Right ventricle myocardium superior (tissue), 1 donor: ENCODE measurements at places on chromosomes 7 and 10. TPM values are rescaled to one million over a fixed set of nuclear protein-coding genes. Genes with fewer than 3 reads are reported as not detected.
A peak's percentile ranks its signal among the peaks of the same experiment; 100 is the strongest.

The NKX1-2 gene
- not detected for total RNA-seq

DNA sequence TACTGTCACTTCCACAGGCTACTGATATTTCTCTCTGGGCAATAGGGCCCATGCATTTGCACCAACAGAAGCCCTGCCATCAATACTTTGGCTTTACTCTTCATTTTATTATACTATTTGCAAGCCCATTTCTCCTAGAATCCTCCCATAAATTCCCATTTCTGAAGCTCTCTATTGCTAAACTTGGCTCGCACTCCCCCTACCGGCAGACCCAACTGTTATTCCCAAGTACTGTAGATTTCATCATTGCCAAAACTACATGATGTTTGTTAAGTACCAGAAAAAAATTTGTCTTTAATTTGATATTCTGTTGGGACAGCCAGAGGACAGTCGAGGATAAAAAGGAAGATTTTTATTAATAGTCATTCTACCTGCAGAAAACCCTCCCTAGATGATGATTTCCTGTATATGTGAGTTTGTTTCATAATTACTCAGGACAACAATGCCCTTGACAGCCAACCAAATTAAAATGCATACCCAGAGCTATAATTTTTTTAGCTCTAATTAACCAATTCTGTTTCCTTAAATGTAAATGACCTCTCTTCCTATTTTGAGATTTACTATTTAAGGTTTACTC lies 298.6 kb downstream of the REEP3 start:
- DNase-seq = peak; percentile 81

DNA sequence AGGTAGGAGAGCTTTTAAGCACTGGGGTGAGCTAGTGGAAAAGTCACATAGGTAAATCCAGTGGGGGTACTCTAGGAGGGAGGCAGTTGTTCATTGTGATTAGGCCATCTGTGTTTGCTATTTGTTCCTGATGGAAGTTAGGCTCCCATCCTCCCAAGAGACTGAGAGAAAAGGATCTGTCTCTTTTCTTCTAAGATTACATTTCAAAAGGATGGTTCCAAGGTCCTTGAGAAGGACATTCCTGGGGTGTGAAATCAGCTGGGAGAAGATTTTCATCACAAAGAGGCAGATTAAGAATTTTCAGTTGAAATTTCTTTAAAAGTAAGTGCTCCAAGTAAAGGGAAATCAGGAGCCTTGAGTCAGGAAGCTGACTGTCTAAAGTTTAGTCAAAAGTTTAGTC lies 210.8 kb upstream of the CSTF2T start:
- DNase-seq = no peak

GRCh38 chr7:133675510-133676218 lies 422.8 kb downstream of the EXOC4 start:
- DNase-seq = no peak

- DNase-seq = no peak
Observed at GRCh38 chr10:34151481-34151880, 663.6 kb downstream of the PARD3 start.

GRCh38 chr10:47030191-47030703 lies 119.0 kb downstream of the PTPN20 start:
- DNase-seq = peak; percentile 31

- no peak for DNase-seq
Observed at GRCh38 chr10:121313119-121313875, 284.9 kb downstream of the FGFR2 start.

DNA sequence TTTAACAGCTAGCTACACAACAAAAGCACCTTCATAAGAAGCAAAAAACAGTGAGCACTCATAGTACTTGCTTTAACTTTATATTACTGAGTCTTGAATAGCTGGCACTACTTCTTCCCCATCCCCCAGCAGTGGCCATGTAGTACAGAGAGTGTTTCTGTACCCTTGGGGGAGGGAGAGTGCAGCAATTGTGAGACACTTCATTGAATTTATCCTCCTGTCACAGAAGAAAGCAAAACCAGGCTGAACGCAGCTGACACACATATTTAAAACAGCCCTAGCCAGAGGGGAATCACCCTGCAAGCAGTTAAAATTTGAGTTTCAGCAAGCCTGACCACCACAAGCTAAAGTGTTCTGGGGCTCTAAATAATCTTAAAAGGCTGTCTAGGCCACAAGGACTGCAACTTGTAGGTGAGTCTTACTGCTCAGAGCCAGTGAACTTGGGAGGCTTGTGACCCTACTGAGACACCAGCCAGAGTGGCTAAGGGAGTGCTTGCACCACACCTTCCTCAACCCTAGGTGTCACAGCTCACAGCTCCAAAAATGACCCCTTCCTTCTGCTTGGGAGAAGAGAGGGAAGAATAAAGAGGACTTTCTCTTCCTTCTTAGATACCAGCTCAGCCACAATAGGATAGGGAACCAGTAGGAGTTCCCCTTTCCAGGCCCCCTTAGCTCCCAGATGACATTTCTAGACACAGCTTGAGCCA lies 97.7 kb upstream of the MEOX2 start:
- DNase-seq = no peak

GRCh38 chr10:1212571-1213141 lies 156.5 kb downstream of the WDR37 start:
- no peak for DNase-seq

DNA sequence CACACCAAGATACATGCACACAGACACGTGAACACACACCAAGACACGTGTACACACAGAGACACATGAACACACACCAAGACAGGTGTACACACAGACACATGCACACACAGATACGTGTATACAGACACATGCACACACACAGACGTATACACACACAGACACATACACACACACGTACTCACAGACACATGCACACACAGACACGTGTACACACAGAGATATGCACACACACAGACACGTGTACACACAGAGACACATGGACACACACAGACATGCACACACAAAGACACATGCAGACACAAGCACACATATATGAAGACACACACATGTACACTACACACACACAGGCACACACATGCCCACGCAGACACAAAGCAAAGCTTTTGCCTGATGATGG lies 134.6 kb downstream of the TCERG1L start:
- no peak for DNase-seq

GRCh38 chr7:137408126-137408525 lies 64.6 kb upstream of the PTN start:
- DNase-seq = no peak

DNA sequence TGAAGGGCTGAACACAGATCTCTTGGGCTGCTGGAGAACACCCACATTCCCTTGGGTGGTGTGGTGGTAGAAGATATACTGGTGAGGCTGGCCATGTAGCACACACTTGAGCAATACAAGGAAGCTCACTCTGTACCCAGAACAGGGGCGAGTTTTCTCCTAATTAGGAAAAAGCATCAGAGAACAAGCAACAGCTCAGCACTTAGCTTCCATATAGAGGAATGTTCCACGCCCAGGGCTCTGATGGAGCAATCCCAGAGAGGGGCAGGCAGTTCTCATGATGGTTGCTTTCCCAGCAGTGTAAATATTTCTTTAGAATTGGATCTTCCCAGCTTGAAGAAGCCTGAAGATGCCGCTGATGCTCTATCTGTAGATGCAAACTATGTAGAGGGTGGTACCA lies 21.0 kb upstream of the PNLIP start:
- DNase-seq = no peak

The VOPP1 gene
- 21.8 TPM for total RNA-seq

- no peak for DNase-seq
Observed at GRCh38 chr7:91085175-91085574, 179.1 kb upstream of the FZD1 start.

- DNase-seq = no peak
Observed at GRCh38 chr10:97589479-97589878, at the start of gene C10orf62. Gene C10orf62 (plus strand): TSS chr10:97589721. CDS start chr10:97589898, 177 bp downstream.

The ZNF107 gene
- 0.94 TPM for total RNA-seq

The AKR1B15 gene
- not detected for total RNA-seq

The CDC123 gene
- 49.5 TPM for total RNA-seq

GRCh38 chr7:158255156-158255555 lies 332.5 kb downstream of the PTPRN2 start:
- no peak for DNase-seq

DNA sequence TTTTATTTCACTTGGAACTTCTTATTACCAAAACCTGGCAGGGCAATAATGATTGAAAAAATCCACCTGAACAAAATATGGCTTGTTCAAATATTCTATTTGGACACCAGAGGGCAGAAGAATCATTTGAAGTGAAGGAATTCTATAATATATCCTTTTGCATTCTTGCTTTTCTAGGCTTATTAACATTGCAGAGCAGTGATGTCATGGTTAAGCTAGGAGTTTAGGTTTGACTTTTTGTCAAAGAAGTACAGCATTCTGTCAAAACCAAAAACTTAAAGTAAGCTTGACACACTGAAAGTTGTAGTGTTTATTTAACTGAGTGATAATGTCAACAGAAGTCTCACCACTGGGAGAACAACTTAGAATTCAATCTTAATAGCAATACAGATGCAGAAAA lies 156.0 kb downstream of the SEMA3D start:
- DNase-seq = no peak

The ANKRD1 gene
- total RNA-seq = 1,733 TPM

- no peak for DNase-seq
Observed at GRCh38 chr10:131980761-131981428, 828 bp downstream of the BNIP3 start.

- DNase-seq = peak; percentile 72
Observed at GRCh38 chr7:35424869-35425495, 171.1 kb upstream of the TBX20 start.

GRCh38 chr10:96439725-96440124 lies 74.0 kb downstream of the TLL2 start:
- DNase-seq = no peak

GRCh38 chr7:158389514-158390425 lies 197.9 kb downstream of the PTPRN2 start:
- no peak for DNase-seq

DNA sequence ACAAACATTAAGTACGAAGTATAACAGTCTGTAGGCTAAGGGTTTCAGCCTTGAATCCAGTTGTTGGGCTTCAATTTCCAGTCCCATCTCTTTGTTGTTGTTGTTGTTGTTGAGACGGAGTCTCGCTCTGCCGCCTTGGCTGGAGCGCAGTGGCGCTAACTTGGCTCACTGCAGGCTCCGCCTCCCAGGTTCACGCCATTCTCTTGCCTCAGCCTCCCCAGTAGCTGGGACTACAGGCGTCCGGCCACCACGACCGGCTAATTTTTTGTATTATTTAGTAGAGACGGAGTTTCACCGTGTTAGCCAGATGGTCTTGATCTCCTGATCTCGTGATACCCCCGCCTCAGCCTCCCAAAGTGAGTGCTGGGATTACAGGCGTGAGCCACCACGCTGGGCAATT lies 464.9 kb downstream of the ANKRD7 start:
- no peak for DNase-seq

The MOGAT3 gene
- total RNA-seq = not detected

- peak; percentile 66 for DNase-seq
Observed at GRCh38 chr10:5583525-5584175, 58.9 kb downstream of the CALML3 start.

DNA sequence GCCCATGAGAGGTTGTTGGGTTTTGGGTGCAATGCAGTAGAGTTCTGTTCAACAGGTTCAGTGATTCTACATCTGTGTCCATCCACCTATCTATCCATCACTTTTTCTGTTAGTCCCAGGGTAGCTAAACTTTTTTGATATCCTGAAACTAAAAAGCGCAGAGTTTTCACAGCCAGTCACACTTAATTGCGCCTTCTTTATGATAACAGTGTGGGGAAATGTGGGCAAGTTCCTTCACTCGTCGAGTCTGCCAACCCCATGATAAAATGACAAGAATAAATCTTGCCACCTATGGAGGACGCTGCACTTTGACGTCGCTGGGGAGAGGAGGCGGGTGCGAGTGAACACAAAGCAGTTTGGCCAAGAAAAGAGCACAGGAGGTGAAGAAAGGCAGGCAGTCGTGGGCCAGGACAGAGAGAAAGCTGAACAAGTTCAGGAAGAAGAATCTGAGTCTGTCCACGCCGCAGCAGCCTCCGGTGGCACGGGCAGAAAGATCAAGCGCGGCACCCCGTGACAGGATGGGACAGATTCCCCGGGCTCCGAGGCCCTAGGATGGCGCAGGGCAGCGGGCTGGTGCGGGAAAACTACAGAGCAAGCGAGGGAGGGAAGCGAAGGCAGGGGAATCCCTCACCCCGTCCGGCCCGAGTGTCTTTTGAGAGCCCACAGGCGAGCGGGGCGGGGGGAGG lies 9.2 kb downstream of the SP8 start:
- no peak for DNase-seq

GRCh38 chr10:83943049-83943448 lies 196.3 kb upstream of the GHITM start:
- DNase-seq = no peak

- peak; percentile 48 for DNase-seq
Observed at GRCh38 chr7:85103357-85103756, 83.5 kb downstream of the SEMA3D start.

The ANKRD61 gene
- not detected for total RNA-seq

DNA sequence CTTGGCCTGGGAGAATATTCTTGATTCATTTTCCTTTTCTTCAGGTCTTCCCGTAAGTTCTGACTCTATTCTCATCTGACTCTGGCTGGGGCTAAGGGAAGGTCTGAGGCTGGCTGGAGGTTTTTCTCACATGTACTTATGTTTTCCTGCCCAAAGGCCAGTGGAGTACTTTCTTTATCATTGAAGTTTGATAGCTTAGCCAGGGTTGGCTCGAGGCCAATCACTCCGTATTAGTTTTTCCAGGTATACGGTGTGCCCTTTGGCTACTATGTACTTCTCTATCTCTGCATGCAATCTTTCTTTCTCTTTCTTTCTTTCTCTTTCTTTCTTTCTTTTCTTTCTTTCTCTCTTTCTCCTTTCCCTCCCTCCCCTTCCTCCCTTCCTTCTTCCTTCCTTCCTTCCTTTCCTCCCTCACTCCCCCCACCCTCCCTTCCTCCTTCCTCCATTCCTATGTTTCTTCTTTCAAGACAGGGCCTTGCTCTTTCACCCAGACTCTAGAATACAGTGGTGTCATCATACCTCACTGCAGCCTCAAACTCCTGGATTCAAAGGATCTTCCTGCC lies 26.8 kb upstream of the VKORC1L1 start:
- DNase-seq = no peak

GRCh38 chr10:68175949-68176348 lies 56.0 kb downstream of the ATOH7 start:
- no peak for DNase-seq

The NEUROD6 gene
- not detected for total RNA-seq

The PRLHR gene
- total RNA-seq = not detected

The EXOC4 gene
- total RNA-seq = 32.5 TPM

DNA sequence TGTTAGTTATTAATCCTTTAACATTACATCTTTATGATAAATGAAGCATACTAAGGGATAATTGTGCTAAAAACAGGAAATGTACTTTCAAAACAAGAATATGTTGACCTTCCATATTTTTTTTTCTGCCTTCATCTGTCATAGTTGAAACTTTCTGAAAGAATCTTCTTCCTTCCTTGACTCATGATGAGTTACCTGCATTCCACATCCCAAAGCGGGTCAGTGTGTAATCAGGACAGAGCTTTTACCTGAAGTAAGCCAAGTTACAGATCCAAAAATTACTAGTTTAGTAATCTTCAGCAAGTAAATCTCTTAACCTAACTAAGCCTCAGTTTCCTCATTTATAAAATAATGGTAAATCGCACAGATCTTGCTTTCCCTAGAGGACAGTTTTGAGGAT lies 13.4 kb upstream of the ARL4A start:
- no peak for DNase-seq

The AUTS2 gene
- 5.2 TPM for total RNA-seq

The NOS3 gene
- 10.0 TPM for total RNA-seq

The CTTNBP2 gene
- 2.0 TPM for total RNA-seq

The WDR86 gene
- total RNA-seq = 0.48 TPM

GRCh38 chr7:99562832-99563231 lies 4.4 kb downstream of the ZNF655 start:
- no peak for DNase-seq

GRCh38 chr10:48245977-48246376 lies 28.5 kb downstream of the FRMPD2 start:
- DNase-seq = no peak

- DNase-seq = no peak
Observed at GRCh38 chr7:68537774-68538071, 1060.6 kb upstream of the AUTS2 start.

The NPFFR1 gene
- total RNA-seq = 0.03 TPM
